A549 treated with CORT108297 at 1 μM for 4 hours (cell line): ENCODE measurements at places on chromosomes 4 and X. TPM values are rescaled to one million over a fixed set of nuclear protein-coding genes. Genes with fewer than 3 reads are reported as not detected.

The SAT1 gene
- total RNA-seq: 348 to 472 TPM (median 419 TPM) in 5 replicates

The EPGN gene
- total RNA-seq: 0.07 to 0.27 TPM in 2 of 5 replicates, not detected in the others

The TBC1D9 gene
- total RNA-seq: 6.5 to 8.3 TPM (median 7.5 TPM) in 5 replicates

The CHRNA9 gene
- 1.4 to 1.8 TPM (median 1.6 TPM) in 5 replicates for total RNA-seq

The QRFPR gene
- 0.07 to 0.08 TPM in 2 of 5 replicates, not detected in the others for total RNA-seq

The TMEM255A gene
- total RNA-seq: 0.08 to 0.25 TPM (median 0.14 TPM) in 5 replicates

The SYNPO2 gene
- 1.1 to 1.8 TPM (median 1.5 TPM) in 5 replicates for total RNA-seq

The RBMX2 gene
- 26.5 to 33.8 TPM (median 27.9 TPM) in 5 replicates for total RNA-seq

The MTCP1 gene
- 15.5 to 23.6 TPM (median 18.1 TPM) in 5 replicates for total RNA-seq

The HSD17B13 gene
- 0.04 to 0.08 TPM in 2 of 5 replicates, not detected in the others for total RNA-seq

The POU4F2 gene
- total RNA-seq: not detected in 5 replicates

The TLR8 gene
- total RNA-seq: not detected in 5 replicates

The SLBP gene
- 69.5 to 88.8 TPM (median 71.8 TPM) in 5 replicates for total RNA-seq

The AFP gene
- total RNA-seq: 1.7 to 2.5 TPM (median 2.0 TPM) in 5 replicates

The EDNRA gene
- total RNA-seq: 0.20 to 0.47 TPM (median 0.35 TPM) in 5 replicates

The S100G gene
- total RNA-seq: not detected in 5 replicates

The CTAG1A gene
- total RNA-seq: not detected in 5 replicates

The ABCB7 gene
- total RNA-seq: 14.5 to 15.8 TPM (median 15.5 TPM) in 5 replicates

The MAGEE1 gene
- 3.6 to 4.9 TPM (median 4.7 TPM) in 5 replicates for total RNA-seq

The NPY2R gene
- 0.02 to 0.06 TPM (median 0.03 TPM) in 5 replicates for total RNA-seq

The PGAM4 gene
- 0.32 to 0.46 TPM (median 0.43 TPM) in 5 replicates for total RNA-seq

The ZAR1 gene
- total RNA-seq: 0.06 to 0.08 TPM (median 0.06 TPM) in 3 of 5 replicates, not detected in the others

The SMIM43 gene
- 0.22 to 0.46 TPM (median 0.34 TPM) in 5 replicates for total RNA-seq

The KCND1 gene
- 0.98 to 1.4 TPM (median 1.3 TPM) in 5 replicates for total RNA-seq

The FHDC1 gene
- total RNA-seq: 0.35 to 0.54 TPM (median 0.44 TPM) in 5 replicates

The PI4K2B gene
- total RNA-seq: 5.8 to 9.2 TPM (median 7.8 TPM) in 5 replicates

The WDFY3 gene
- 7.3 to 9.9 TPM (median 8.3 TPM) in 5 replicates for total RNA-seq

The FGA gene
- 8.5 to 12.2 TPM (median 9.7 TPM) in 5 replicates for total RNA-seq

The SORCS2 gene
- 2.8 to 5.6 TPM (median 4.2 TPM) in 5 replicates for total RNA-seq

The CSAG1 gene
- 0.32 to 0.54 TPM (median 0.46 TPM) in 5 replicates for total RNA-seq

The TMPRSS11D gene
- not detected in 5 replicates for total RNA-seq

The GLRB gene
- 0.61 to 1.5 TPM (median 1.2 TPM) in 5 replicates for total RNA-seq

The ARX gene
- 0.25 to 0.58 TPM (median 0.41 TPM) in 5 replicates for total RNA-seq

The GAGE12C gene
- not detected in 5 replicates for total RNA-seq

The SSX3 gene
- total RNA-seq: not detected in 5 replicates

The CT55 gene
- total RNA-seq: not detected in 5 replicates

The DDX53 gene
- total RNA-seq: not detected in 5 replicates

The CHIC1 gene
- total RNA-seq: 4.1 to 5.6 TPM (median 4.7 TPM) in 5 replicates

The C4orf50 gene
- not detected in 5 replicates for total RNA-seq

The IL9R gene
- 0.09 to 0.42 TPM (median 0.16 TPM) in 5 replicates for total RNA-seq
